ENCODE measurements at places on chromosomes 12 and 14.

DNA sequence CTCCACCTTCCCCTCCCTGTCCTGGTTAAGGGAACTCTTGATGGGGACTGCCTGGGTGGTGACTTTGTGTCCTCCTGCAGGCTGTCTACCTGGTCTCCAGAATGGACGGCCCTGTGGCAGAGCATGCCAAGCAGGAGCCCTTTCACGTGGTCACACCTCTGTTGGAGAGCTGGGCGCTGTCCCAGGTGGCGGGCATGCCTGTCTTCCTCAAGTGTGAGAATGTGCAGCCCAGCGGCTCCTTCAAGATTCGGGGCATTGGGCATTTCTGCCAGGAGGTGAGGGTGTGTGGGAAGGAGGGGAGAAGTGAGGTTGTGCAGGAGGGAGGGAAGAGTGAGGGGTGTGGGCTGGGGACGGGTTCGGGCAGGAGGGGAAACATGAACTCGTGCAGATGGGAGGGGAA, 5.7 kb downstream of the SDSL start:
- no peak for DNase-seq

GRCh38 chr12:58163021-58163420, 221.7 kb downstream of the ATP23 start:
- DNase-seq, result no peak

DNA sequence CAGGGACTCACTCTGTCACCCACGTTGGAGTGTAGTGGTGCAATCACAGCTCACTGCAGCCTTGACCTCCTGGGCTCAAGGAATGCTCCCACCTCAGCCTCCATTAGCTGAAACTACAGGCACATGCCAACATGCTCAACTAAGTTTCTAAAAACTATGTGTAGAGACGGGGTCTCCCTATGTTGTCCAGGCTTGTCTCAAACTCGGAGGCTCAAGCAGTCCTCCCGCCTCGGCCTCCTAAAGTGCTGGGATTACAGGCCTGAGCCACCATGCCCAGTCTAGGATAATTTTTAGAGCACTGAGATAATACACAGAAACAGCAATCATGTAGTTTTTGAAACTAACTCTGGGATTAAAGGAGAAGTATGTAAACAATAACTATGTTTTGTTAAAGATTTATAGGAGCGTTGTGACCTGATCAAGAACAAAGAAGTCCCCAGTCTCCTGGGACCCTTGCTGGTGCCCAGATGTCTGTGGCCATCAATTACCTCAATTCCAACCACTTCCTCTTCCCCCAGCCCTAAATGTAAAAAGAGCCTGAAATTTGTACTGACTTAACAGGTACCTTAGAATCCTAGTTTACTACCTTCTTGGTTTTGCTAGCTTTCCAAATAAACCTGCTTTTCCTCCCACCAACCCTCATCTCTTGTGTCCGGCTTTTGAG, 28.9 kb upstream of the EGLN3 start:
- no peak for DNase-seq

DNA sequence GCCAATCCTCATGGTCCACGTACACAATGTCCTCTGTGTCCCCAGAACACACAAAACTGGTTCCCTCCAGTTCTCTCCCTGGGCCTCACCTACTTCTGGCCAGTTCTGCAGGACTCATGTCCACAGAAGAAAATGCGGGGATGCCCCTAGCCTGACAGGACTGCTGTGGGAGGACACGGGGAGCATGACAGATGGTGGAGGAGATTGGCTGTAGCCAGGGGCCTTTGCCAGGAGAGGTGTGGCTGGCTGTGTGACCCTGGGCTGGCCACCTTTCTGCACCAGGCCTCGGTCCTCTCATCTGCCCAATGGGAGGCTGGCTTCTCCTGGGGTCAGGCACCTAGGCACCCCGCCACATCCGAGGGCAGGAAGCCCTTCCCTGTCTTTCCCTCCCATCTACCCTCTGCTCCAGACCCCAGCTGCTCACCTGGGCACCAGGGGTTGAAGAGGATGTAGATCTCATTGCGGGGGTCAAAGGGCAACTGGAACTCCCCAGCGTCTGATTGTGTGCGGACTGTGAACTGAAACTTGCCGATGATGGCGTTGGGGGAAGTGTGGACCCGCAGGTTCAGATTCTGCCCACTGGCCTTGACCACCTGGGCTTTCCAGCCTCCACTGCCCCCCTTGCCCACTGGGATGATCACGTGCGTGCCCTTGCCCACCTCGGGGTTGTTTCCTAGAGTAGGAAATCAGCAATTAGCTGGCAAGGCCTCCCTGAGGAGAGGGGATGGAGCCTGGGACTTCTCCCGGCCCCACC, 2.8 kb downstream of the TGM1 start:
- no peak for DNase-seq

DNA sequence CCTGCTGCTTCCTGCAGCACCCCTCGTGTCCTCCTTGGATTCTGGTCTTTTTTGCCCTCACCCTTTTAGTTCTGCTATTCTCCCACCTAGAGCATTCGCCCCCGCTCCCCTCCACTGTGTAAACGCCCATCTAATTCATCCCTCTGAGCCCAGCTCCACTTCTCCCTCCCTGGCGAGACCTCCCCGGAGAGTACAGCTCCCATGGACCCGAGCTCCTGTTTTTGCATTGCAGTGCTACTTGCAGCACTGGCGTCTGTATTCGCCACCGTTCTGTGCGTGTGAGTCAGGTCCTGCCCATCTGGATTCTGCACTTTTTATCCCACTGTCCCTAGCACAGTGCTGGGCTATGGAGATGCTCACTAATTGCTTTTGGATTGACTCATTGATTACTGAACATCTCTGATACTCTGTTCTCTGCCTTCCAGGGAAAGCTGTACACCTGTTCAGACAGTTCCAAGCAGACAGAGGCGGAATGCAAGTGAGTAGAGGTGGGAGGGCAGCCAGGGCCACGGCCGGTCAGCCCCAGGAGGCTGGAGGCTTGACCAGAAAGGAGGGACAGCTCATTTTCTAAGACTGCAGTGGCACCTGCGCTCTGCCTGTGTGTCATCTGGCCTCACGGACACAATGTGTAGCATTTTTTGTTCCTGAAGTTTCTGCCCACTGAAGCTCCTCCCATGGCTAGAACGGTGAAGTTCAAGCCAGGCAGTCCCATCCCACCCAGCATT, 188.4 kb upstream of the FKBP4 start:
- no peak for DNase-seq

- no peak for DNase-seq
Observed at GRCh38 chr14:106874350-106874749, 1348.0 kb downstream of the TMEM121 start.

GRCh38 chr14:69755296-69755695, 11.6 kb upstream of the SRSF5 start:
- no peak for DNase-seq

- no peak for DNase-seq
Observed at GRCh38 chr14:92951261-92951660, 28.3 kb downstream of the CHGA start.

GRCh38 chr14:95164506-95164905, 7.2 kb upstream of the DICER1 start:
- no peak for DNase-seq

- DNase-seq, result no peak
Observed at GRCh38 chr12:107144990-107145389, 51.6 kb upstream of the CRY1 start.

DNA sequence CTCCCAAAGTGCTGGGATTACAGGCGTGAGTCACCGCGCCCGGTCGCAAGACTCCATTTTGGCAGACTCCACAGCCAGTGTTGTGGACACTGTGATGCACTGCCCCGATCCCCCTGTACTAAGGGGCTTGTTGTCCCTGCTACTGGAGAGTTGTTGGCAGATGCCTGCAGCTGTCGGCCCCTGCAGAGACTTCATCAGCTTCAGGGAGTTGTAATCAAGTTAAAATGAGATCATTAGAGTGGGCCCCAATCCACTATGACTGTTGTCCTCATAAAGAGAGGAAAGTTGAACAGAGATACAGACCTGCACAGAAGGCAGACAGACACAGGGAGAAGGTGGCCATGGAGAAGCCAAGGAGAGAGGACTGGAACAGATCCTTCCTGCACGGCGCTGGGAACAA, 23.7 kb upstream of the TUBA1A start:
- DNase-seq, result no peak

DNA sequence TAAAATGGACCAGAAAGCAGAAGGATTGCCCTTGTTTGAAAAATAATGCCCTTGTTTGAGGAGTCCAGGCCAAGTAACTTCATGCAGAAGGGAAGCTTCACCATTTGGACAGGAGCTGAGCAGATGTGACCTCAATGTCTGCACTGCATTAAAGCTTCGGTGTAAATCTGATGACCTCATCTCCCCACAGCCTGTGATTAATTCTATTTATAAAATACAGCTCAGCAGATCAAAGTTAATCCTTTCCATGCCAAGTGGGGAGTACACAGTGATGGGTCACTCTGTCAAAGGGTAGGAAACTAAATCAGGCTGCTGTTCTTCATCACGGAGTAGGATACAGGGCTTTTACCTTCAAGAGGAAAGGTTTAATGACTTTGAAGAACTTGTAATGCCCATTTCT, 533.7 kb downstream of the RPS29 start:
- DNase-seq, result no peak

DNA sequence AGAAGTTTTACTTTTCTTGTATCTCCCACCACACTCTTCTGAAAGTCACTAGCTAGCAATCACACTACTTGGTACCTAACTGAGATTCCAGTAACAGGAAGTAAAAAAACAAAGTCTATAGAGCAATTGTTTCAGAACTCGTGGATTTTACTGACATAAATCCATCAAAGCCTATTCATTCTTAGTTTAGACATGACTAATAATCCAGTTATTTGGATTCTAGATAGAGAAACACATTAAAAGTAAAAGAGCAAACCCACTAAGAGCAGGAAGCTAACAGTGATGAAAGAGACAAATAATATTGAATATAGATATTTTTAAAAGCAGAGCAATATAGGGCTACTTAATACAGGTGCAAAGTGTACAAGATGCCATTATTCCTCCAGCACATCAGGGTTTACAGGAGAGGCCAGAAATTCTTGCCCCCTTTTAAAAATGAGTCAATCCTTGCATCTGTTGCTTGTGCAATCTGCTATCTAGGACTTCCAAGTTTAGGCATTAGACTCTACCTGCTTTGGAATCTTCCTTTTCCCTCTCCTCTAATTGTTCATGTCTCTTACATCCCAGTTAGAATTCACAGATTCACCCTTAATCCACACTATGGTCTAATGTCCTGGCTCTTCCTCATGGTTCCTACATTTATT, 6.0 kb downstream of the HEATR5A start:
- no peak for DNase-seq

DNA sequence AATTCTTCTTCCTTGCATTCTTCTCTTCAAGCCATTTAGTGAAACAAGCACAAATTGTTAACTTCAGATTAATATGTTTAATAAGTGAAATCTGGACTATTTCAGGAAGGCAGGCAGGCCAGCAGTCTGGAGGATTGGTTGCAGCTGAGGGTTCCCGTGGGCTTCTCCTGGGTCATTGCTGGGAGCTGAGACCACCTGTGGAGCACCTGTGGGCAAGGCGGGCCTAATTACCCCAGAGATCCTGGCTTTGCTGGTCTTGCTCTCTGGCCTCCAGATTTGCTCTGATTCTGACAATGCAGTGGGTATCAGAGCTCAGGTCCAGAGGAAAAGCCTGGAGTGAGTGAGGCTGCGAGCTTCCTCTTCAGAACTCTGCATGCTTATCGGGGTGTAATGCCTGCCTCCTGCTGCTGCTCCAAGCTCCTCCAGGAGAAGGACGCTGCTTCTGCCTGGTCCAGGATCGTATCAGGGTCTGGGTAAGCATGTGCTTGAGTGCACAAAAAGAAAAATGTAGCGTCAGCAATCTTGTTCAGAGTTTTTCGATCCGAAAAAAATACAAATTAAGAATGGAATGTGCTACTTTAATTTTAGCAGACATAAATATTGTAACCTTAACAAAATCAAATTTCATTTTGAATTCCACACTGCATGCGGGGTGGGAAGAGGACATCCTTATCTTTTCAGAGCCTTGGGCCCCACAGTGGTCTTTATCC, 93.8 kb downstream of the TMEM30B start:
- no peak for DNase-seq

DNA sequence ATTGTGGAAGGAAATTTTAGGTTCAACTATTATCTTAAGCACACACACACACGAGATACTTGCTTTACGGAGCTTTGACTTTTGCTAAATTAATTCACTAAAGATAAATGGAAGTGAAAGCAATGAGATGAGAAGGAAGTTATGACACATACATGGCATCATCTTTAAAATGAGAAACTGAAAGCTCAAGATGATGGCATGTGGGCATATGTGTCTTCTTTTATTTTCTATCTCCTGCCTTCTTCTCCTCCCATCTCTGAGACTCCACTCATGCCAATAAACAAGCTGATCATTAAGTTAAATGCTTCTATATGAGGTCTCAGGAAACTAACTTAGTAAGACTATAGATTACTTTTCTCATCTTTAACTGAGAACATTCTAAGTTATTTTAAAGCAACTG, 216.7 kb downstream of the MED13L start:
- no peak for DNase-seq

DNA sequence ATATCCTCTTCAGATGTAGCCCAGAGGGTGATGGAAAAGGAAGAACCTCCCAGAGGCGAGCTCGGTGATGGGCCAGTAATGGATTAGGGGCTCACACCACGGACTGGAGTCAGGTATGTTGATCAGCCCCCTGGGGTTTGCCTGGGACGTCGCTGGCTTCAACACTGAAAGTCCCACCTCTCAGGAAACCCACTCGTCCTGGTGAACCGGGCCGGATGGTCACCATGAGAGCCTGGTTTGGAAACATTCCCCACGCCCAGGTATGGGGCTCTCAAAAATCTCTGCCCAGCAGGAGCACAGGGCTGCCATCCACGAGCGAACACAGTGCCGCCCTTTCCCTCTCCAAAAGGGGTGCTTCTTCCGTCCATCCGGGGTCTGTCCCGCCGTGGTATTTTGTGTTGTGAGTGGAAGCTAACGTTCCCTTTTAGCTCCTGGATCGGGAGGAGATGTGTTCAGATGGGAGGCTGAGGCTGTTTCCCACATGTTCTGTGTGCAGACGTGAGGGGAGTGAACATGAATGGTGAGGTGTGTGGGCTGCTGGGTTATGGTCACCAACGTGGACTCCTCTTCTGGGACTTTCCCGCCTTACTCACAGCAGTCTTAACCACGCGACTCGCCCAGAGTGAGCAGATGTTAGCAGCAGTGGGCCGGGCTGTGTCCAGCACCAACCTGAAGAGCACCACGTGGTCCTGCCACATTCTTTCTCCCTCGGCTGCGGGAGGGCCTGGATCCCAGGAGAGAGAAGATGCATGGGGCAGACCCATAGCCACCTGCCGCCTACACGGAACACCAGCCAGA, 139.2 kb downstream of the KIF26A start:
- no peak for DNase-seq

GRCh38 chr12:32273712-32274111, 125.6 kb upstream of the FGD4 start:
- DNase-seq, result no peak

Data from substantia nigra (tissue), 51 donors.